ENCODE measurements at places on chromosomes 4 and X.

DNA sequence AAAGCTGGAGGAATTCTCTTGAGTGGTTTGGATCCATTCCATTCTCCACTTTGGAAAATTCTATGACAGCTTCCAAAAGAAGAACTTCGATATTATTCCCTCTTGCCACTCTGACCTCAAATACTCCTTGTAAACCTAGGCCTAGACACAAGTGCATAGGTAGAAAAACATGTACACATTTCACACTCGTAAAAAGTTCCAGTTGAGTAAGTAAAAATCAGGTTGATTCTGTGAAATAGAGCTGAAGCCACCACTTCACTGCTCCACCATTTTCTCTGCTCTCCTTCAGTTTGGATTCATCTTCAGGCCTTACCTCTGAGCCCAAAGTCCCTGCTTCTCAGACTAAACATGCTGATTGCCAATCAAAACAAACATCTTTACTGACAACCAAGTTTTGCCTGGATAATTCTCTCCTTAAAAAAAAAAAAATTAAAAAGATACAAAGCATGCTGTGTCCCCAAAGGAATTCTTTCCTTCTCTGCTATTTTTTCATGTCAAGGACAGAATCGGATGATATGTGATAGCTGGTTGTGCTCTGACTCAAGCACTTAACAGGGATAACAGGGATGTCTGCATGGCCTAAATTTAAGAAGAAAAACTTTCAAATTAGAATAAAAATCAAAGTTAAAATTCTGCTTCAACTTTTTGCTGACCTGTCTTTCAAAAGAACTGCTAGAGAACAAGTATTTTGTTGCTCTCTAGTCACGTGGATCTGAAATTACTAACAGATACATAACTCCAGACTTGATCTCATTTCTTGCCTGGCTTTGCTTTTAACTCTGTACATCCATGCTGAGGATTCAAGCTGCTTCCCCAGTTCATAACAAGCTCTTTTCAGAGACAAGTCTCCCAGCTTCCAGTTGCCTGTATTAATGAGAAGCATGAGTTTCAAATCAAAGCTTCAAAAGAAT, 420.9 kb upstream of the INTU start:
- DNase-seq: no peak

DNA sequence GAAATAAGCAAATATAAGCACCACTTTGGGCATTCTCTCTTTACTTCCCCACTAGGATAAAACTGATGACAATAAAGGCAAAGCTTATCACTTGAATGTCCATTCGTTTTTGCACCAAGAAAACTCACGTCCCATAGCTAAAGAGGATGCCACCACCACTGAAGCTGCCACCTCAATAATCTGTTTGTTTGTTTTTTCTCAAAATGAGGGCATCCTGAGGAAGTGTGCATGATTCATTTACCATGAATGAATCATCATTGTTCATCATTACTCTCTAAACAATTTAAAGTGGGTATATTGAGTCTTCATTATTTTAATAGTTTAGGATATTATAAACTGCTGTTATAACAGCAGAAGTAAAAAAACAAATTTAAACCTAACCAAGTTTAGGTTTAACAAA, 168.2 kb downstream of the DCTD start:
- DNase-seq: peak; percentile 28

GRCh38 chr4:169270810-169271691, at the start of gene SH3RF1:
TSS of gene SH3RF1 (minus strand) at chr4:169270956. CDS start at chr4:169269212, 1,744 bp downstream.
- peak; percentile 81 for DNase-seq

- no peak for DNase-seq
Measured at GRCh38 chr4:121216461-121216860, 52.3 kb upstream of the TNIP3 start.

DNA sequence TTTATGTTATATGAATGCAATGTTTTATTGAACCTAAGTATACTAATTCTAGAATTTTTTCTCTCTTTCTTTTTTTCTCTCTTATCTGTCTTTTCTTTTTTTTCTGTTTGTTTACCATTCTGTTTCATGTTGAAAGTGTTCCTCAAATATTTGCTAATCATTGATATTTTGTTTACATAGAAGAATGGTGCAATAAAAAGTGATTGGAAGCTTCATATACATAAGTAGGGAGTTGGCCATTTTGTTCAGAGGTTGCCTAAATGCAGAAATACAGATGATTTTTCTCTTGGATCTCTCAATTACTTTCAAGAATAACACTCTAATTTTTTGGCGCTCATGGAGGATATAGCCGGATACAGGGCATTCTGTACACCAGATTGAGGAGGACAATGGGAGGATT, 5.7 kb upstream of the SERTM2 start:
- DNase-seq: no peak

All from RKO (cell line).